ENCODE measurements at places on chromosomes 5 and 9.

DNA sequence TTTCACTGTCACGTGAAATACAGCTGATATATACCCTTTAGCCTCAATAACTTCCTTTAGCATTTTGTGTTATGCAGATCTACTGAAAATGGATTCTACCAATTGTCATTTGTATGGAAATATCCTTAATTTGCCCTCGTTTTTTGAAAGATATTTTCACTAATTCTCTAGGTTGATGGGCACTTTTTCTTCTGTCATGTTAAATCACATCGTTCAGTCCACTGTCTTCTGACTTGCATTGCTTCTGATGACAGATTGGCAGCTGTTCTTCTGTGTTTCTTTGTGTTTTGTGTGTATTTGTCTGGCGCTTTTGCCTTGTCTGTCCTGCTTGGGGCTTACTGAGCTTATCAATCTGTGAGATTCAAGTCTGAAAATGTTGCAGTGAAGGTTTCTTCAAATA, 9.7 kb upstream of the CLPTM1L start:
- DNase-seq: no peak

DNA sequence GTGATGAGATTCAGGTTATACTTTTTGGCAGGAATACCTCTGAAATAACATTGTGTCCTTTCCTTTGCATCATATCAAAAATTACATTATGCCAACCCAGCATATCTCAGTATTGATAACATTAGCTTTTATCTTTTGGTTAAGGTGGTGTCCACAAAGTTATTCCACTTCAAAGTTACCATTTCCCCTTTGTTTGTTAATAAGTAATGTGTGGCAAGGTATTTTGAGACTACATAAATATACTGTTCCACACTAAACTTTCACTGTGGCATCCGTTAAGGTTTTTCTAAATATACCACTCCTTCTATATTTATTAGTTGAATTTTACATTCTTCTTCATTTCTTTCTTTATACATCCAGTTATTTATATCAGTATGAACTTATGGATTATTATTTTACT, 14.1 kb upstream of the ARHGEF37 start:
- no peak for DNase-seq

DNA sequence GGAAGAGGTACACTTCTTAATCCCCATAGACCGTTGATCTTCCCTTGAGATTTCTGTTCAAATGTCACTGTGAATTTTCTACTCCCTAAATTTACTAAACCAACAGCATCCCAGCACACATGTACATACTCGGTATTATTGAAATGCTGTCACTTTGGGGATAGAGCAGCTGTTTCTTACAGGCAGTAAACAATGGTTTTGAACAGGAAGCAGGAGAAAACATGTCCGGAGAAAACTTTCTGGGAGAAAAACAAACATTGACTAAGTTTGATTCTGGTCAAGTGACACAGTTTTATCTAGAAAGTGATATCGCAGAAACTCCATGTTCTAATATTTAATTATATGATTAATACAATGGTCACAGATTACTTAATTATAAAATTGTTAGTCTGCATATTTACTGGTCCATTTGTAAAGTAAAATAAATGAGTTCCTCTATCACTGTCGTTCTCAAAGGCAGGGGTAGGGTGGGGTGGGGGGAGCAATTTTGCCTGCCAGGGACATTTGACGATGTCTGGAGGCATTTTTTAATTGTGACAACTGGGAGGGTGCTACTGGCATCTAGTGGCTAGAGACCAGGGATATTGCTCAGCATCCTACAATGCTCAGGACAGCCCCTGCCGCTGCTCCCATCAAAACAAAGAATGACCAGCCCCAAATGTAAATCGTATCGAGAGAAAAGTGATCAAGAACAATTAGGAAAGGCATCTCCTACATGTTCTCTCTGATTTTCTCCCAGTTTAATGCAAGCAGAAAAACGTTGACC, 12.2 kb downstream of the TAS2R1 start:
- DNase-seq: no peak

DNA sequence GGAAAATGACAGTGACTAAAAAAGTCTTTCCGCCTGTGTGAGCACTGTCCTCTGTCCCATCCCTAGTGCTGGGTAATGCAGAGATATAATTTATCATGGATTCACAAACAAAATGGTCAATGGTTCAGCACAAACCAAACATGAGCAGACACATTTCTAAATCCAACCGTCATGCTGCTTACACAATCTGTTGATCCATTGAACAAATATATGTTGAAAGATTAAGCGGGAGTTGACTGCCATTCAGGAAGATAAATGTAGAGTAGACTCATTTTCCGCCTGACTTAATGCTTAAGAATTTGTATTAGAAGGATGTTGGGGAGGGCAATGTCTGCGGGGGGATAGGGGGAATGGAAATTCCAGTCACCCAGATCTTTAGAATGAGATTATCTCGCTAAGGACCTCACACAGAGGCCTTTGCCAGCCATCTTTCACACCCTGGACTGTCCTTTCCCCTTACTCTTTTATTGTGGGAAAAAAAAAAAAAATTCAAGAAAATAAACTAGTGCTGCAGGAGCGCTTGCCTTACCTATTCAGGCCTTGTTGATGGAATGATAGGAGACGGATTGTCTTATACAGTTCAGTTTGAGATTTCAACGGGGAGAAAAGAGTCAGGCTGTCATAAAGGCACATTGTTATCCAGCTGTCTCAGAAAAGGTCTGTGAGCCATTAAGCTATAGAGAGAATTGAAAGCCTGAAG, 153.7 kb downstream of the TLE1 start:
- DNase-seq: no peak

DNA sequence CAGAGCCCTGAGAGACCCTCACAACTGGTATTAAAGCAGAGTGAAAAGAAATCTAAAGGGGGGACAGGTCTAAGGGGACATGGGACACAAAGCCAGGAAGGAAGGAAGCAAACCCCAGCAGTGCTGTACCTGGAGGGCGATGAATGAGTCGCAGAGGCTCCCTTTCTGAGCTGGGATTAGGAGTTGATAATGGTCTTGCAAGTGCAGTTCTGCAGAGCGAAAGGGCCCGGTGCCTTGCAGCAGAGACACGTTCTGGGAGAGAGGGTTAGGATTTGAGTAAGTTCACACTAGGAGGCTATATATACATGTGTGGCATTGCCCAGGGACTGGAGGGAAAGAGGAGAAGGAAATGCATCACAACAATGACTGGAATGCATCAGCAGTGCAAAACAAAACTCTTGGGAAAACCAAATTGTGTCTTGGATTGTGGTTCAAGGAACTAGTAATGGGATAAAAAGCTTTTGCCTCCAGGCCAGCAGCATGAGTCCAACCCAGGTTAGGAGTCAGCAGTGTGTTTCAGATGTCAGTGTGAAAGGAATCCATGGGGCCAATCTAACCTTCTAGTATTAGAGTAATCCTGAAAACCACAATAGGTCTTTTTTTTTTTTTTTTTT, 38.8 kb upstream of the LIFR start:
- peak; percentile 17 for DNase-seq

DNA sequence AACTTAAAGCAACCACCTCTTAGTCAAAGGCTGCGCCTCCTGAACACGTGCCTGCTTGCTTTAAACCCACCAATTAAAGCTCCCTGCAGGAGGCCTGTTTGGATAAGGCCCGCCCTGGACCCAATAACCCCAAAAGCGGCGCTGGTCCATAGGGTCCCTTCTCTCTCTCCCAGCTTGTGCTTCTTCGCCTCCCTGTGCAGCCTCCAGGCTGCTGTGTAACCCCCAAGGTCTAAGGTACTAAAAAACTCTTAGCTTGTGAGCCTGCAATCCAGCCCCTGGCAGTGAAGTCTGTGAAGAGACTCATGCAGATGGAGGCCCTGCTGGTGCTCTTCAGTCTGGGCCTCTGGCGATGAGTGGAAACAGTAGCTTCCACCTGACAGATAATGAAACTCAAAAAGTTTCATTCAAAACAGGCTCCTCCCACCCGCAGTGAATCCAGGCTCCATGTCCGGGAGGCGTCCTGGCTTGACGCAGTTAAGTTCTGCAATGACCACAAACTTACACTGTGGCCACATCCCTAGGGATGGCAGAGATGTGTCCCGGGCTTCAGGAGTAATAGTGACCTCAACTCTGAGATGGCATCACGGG, 97.3 kb downstream of the PRRT1B start:
- no peak for DNase-seq

GRCh38 chr5:305050-305449, 16.5 kb upstream of the AHRR start:
- no peak for DNase-seq

- no peak for DNase-seq
Measured at GRCh38 chr9:71524516-71524915, 243.8 kb downstream of the CEMIP2 start.

- no peak for DNase-seq
Measured at GRCh38 chr5:85278193-85278592, 893.5 kb upstream of the EDIL3 start.

GRCh38 chr9:134760750-134761420, 119.3 kb downstream of the COL5A1 start:
- no peak for DNase-seq
